ENCODE measurements at places on chromosomes 1 and 21.

DNA sequence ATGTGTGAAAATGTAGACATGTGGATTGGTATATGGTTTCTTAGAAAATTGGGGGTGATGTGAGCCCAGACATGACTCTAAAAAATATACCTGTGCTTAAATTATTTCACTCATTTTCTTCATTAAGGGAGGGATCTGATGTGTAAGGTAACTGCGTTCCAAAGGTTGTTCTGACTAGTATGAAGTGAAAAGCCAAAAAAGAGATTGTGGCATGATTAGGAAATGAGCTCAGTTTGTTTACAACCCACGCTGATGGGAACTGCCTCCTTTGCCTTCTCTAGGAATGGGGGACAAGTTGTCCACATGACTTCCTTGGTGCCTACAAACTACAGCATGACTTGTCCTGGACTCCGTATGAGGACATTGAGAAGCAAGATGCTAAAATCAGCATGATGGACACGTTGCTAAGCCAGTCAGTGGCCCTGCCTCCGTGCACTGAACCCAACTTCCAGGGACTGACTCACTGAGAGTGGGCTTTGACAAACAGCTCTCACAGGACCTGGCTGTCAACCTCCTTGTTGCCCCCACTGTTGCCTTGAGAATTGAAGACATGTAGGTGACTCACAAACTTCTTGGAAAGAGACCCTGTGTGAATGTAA is 8.0 kb downstream of the C1orf50 start:
- no peak for DNase-seq

GRCh38 chr21:27582948-27583430 is 616.1 kb upstream of the ADAMTS5 start:
- no peak for DNase-seq

DNA sequence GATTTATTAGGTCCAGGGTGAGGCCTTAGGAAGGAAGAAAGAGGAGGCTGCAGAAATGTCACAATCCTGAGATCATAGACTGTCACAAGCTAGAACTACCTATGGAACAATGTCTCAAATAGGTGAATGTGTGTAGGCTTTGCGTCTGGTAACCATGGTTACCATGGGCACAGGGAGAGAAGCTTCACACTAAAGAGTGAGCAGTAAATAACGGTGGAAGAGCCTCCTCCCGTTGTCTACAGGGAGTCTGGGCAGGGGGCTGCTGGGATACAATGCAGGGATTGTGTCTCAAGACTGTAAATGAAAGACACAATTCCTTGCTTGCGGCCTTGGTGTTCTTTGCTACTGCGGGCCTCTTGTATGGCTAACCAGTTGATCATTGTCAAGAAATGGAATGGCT is 28.2 kb upstream of the KCNJ6 start:
- no peak for DNase-seq

GRCh38 chr1:27575840-27576331 is 28.1 kb downstream of the AHDC1 start:
- DNase-seq: no peak

GRCh38 chr21:28614791-28615190 is 377.9 kb downstream of the LTN1 start:
- DNase-seq: no peak

DNA sequence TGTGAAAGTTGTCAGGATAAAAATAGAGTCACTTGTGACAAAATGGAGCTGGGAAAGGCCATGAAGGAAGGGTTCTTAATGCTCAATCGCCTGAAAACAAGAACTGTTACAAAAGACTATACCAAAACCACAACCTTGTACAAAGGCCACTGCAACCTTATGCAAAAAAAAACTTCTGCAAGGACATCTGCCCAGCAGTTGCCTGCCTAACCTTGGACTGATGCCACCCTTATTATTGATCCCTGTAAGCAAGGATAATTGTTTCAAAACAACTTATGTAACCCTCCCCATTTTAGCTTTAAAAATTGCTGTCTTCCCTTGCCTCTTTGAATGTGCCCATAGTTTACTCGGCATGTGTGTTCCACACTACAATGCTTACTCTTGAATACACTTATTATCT is 5.7 kb downstream of the ALG14 start:
- no peak for DNase-seq

DNA sequence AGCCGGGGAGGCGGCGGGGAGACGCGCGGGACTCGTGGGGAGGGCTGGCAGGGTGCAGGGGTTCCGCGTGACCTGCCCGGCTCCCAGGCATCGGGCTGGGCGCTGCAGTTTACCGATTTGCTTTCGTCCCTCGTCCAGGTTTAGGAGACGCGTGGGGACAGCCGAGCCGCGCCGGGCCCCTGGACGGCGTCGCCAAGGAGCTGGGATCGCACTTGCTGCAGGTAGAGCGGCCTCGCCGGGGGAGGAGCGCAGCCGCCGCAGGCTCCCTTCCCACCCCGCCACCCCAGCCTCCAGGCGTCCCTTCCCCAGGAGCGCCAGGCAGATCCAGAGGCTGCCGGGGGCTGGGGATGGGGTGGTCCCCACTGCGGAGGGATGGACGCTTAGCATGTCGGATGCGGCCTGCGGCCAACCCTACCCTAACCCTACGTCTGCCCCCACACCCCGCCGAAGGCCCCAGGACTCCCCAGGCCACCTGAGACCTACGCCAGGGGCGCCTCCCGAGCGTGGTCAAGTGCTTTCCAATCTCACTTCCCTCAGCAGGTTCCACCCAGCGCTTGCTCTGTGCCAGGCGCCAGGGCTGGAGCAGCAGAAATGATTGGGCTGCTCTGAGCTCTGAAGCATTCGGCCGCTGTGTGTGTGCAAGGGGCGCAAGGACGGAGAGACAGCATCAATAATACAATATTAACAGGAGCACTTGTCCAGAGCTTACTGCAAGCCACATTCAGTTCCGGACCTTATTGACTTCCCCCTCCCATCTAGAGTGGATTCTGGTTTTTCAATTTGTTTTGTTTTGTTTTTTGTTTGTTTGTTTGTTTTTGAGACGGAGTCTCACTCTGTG is 10.3 kb downstream of the SIM2 start:
- DNase-seq: no peak

GRCh38 chr1:169588785-169589485 is 2.7 kb upstream of the F5 start:
- DNase-seq: no peak

DNA sequence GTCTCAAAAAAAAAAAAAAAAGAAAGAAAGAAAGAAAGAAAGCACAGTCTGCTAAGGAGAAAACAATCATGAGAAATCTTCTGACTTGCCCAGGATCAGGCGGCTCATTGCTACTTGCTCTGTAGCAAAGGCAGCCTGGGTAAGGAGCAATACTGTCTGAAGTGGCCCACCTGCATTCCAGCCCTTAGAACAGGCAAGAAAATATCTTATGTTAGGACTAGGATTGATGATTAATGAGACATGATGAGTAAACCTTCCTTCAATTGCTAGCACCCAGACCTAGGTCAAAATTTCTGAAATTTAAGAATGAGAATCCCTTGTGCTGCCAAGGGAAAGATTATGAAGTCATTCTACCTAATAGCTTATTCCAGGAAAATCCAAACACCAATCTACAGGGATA is 140.8 kb downstream of the DSCAM start:
- DNase-seq: no peak

GRCh38 chr1:208183977-208184911 is 59.9 kb downstream of the PLXNA2 start:
- no peak for DNase-seq
